ENCODE measurements at places on chromosomes 12 and 14. TPM values are rescaled to one million over a fixed set of nuclear protein-coding genes. Genes with fewer than 3 reads are reported as not detected.

Gene TPCN1
- total RNA-seq = 8.3 TPM

Gene C14orf132
- 15.3 TPM for total RNA-seq

Gene KRT79
- total RNA-seq = not detected

Gene LRP1-AS
- total RNA-seq = not detected

Gene GALNT8
- total RNA-seq = not detected

Gene BRF1
- 22.7 TPM for total RNA-seq

Gene HSPB8
- total RNA-seq = 10.6 TPM

Gene LRTM2
- not detected for total RNA-seq

Gene TROAP
- total RNA-seq = 0.12 TPM

Gene LBHD2
- not detected for total RNA-seq
